ENCODE measurements at places on chromosomes 2 and 18.

DNA sequence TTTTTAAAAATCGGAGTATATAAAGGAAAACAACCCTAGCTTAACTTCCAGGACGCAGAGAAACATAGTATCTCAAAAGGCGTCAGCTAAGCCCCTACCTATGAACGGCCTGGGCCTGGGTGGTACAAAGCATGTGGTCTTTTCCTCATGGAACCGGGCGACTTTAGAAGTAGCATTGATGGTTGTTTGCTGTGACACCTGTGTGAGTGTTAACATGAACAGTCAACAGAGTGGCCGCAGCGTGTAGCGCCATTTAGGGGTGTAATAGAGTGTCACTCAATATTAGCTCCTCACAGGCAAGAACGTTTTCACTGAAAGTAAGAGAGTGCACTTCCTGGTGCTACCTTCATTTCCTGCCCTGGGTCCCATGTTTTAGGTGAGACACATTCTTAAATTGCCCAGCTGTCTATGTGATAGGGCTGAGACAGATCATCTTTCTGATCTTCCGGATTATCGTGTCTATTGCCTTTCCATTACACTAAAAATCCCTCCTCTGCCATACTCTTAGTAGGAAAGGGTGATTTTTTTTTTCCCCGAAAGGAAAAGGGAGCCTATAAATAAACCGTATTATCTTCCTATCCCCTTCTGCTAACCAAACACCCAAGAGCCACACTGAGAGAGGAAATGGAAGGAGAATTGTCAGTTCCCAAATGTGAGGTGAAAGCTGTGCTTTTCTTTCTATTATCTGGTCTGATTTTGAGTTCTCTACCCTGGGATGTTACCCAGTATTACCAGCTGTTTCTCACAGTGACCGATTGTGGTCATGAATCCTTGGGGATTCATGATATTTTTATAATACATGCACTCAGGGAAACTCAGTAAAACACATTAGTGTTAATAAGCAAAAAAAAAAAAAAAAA is 1.3 kb downstream of the GORASP2 start:
- no peak for DNase-seq

DNA sequence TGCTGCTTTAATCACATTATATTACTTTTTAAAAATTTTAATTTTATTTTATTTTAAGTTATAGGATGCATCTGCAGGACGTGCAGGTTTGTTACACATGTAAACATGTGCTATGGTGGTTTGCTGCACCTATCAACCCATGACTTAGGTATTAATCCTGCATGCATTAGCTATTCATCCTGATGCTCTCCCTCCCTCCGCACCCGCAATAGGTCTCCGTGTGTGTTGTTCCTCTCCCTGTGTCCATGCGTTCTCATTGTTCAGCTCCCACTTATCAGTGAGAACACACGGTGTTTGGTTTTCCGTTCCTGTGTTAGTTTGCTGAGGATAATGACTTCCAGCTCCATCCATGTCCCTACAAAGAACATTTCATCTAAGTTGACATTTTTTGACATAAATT is 283.2 kb downstream of the CYRIA start:
- no peak for DNase-seq

- no peak for DNase-seq
These were observed 68.8 kb downstream of the TMEM131 start for GRCh38 chr2:97926946-97927345.

DNA sequence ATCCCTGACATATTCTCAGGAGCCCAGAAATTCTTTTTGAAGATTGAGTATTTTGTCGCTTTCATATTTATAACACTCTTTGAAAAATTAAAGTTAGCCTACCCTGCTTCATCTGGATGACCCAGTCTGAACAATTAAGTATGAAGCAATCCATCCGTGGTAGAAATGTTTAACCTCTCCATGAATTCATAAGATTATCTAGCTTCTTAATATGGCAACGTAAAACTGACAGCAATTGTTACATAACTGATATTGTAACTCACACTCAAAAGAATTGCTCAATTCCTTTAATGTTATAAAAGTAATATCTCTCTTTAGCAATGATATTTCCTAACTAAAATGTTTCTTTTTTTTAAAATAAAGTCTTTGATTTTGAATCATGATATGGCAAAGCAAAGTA is 7.2 kb upstream of the ABCA12 start:
- DNase-seq = no peak

DNA sequence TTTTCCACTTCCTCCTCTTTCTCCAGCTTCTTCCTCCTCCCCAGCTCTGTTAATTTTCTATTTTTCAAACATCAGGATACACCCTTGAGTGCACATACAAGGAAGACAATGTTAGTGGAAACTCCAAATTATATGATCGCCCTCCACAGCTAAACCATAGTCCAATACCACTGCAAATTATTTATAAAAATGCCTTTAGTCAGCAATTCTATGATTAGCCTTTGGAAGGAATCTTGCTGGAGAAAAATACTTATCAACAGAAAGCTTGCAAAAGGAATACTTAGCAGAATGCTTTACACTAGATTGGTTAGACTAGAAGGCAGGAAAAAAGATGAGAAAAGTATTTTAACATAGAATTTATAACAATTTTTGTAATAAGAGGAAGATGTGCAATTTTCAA is 178.9 kb downstream of the FAM124B start:
- no peak for DNase-seq

DNA sequence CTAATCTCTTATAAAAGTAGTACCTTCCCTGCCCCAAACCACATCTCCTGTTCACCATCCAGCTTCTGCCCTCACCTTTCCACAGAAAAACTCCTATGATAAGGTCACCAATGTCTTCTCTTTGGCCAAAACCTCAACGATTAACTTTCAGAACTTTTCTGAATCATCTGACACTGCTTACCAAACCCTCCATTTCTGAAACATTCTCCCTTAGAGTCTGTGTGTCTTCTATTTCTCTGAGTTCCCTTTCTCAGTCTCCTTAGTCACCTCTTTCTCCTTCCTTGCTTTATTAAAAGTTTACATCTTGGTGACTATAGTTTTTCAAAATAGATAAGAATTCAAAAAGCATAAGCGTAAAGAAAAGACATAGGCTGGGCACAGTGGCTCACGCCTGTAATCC is 51.3 kb upstream of the SP3 start:
- no peak for DNase-seq

Data from HS-27A (cell line).